CD4-positive, alpha-beta T cell treated with Interleukin-15 for 1 hour (primary cell): ENCODE measurements at places on chromosomes 5 and 9.

DNA sequence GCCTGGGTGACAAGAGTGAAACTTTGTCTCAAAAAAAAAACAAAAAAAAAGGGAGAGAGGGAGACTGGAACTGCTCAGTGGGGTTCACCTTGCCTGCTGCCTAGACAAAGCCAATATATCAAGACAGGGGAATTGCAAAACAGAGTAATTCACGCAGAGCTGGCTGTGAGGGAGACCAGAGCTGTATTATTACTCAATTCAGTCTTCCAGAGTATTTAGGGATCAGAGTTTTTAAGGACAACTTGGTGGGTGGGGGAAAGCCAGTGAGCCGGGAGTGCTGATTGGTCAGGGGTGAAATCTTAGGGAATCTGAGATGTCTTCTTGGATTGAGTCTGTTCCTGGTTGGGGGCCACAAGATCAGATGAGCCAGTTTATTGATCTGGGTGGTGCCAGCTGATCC lies 25.6 kb upstream of the SPIN1 start:
- no peak for DNase-seq

- DNase-seq, result no peak
These were observed 20.6 kb downstream of the ZSWIM6 start for GRCh38 chr5:61352612-61353156.

- DNase-seq, result no peak
These were observed 201.9 kb downstream of the NR3C1 start for GRCh38 chr5:143201589-143201988.

DNA sequence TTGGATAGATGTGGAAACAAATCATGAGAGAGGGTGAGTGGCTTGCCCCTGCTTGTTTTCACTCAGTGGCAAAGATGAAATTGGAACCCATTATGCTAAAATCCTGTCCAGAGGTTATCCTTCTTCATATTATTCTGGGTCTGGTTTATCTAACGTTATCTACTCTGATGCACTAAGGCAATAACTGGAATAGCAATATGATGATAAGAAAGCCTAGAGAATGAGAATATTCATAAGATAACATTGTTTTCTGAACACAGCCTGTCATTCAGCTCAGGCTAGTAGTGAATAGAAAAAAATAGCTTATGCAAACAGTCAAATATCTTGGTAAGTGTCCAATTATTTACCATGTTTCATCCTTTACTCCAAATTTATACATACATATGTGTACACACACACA lies 132.0 kb upstream of the C6 start:
- DNase-seq, result no peak

DNA sequence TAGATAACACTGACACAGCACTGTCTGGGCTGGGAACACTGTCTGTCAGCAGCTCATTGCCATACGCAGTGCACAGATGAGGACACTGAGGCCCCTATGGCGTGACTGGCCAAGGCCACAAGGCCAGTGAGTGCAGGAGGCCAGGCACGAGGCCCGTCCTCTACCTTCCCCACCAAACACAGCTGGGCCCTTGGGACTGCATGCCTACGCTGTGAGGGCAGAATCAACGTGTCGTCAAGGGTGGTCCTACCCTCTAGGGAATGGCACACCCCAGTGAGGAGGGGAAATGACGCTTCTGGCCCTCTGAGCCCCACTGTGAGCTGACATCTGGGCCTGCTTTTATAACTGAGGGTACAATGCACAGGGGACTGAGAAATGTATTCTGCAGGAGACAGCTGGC lies 42.1 kb upstream of the SLC25A51 start:
- no peak for DNase-seq
